ENCODE measurements at places on chromosomes 1 and 21. TPM values are rescaled to one million over a fixed set of nuclear protein-coding genes. Genes with fewer than 3 reads are reported as not detected.

The POFUT2 gene
- 31.7 TPM for total RNA-seq

The RHOU gene
- 3.5 TPM for total RNA-seq

The CACHD1 gene
- 6.6 TPM for total RNA-seq

The CA6 gene
- total RNA-seq = not detected

The C1orf115 gene
- total RNA-seq = 1.1 TPM

The LIN28A gene
- 0.38 TPM for total RNA-seq

The KRTAP19-3 gene
- not detected for total RNA-seq

The SPAG17 gene
- total RNA-seq = under 0.01 TPM

The NTRK1 gene
- total RNA-seq = 0.13 TPM

The FAM78B gene
- under 0.01 TPM for total RNA-seq

The RBM11 gene
- 2.0 TPM for total RNA-seq

The RHD gene
- total RNA-seq = not detected

The RXFP4 gene
- not detected for total RNA-seq

The NUP210L gene
- not detected for total RNA-seq

The OR2L8 gene
- not detected for total RNA-seq

The NEXN gene
- total RNA-seq = 3.1 TPM

The ELF3 gene
- total RNA-seq = 79.7 TPM

The NBPF10 gene
- 1.8 TPM for total RNA-seq

The UBXN10 gene
- total RNA-seq = under 0.01 TPM

The CORT gene
- 0.98 TPM for total RNA-seq

The SLAMF7 gene
- not detected for total RNA-seq

The TRIM58 gene
- 4.1 TPM for total RNA-seq

The LRRC8D gene
- total RNA-seq = 22.3 TPM

The FCGR3A gene
- total RNA-seq = not detected

The LORICRIN gene
- total RNA-seq = not detected

The PRELP gene
- not detected for total RNA-seq

The CD48 gene
- total RNA-seq = not detected

The GNG12 gene
- total RNA-seq = 103 TPM

The LY9 gene
- total RNA-seq = not detected

The CLCA1 gene
- total RNA-seq = not detected

The CASP9 gene
- total RNA-seq = 16.0 TPM

The CNR2 gene
- not detected for total RNA-seq

The LAMB3 gene
- 6.2 TPM for total RNA-seq

The HES3 gene
- total RNA-seq = not detected

The PEAR1 gene
- total RNA-seq = 26.7 TPM

The IGFN1 gene
- total RNA-seq = under 0.01 TPM

The GREM2 gene
- 0.13 TPM for total RNA-seq

The CD1D gene
- total RNA-seq = 0.49 TPM

The CD247 gene
- 0.25 TPM for total RNA-seq

The SPATA46 gene
- not detected for total RNA-seq

The TRAF3IP3 gene
- not detected for total RNA-seq

The LCE6A gene
- total RNA-seq = not detected

The IGSF21 gene
- not detected for total RNA-seq

The YIPF1 gene
- 14.5 TPM for total RNA-seq

The SNRPE gene
- total RNA-seq = 47.5 TPM

The PLEKHM2 gene
- 56.1 TPM for total RNA-seq

The SHISAL2A gene
- not detected for total RNA-seq

The TDRD10 gene
- total RNA-seq = not detected

The BSND gene
- total RNA-seq = not detected

The TTC39A gene
- 20.8 TPM for total RNA-seq

The MAN1C1 gene
- 1.6 TPM for total RNA-seq

The PCP4L1 gene
- not detected for total RNA-seq

The RIPK4 gene
- total RNA-seq = 12.1 TPM

The IFNLR1 gene
- 1.5 TPM for total RNA-seq

The CLCA4 gene
- total RNA-seq = not detected

All from mesangial cell (primary cell).